ENCODE measurements at places on chromosomes 11 and 22.
A peak's percentile ranks its signal among the peaks of the same experiment; 100 is the strongest.

DNA sequence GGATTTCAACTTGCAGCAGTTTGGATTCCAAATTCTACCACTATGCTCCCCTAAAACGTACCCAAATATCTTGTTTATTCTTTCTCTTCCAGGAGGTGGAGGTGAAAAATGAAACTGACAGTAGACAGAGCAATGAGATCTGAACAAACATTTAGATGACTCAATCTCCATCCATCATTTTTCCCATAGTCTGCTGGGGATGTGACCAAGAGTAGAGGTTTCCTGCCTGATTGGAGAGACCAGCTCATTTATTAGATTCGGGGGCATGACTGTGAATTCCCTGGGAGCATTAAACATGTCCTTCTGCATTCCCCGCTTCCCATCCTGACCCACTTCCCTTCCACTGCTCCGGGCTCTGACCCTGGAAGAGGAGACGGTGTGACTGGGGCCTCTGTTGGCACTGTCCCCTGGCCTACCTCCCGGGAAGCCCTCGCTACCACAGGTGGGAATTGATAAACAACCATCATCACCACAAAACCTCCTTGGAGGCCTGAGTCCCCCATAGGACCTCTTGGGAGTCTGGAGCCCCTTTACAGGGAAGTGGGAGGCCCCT, 20.3 kb downstream of the DKK3 start:
- DNase-seq = peak; percentile 92

DNA sequence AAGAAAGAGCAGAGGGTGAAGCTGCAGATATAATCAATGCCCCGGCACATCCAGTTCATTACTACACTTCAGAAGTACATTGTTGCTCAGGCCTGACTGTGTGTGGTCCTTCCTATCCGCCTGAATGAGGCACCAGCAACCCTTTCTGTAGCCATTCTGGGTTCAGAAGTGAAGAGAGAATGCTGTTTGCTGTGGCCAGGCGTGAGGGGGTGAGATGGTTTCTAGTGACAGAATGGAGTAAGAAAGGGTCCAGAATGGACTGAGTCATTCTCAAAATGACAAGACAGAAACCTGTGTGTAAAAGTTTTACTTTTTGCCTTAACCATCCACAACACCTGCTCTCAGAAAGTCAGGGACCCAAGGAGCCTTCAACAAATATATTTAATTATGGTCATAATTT, 334.8 kb downstream of the GUCY1A2 start:
- no peak for DNase-seq

- no peak for DNase-seq
Observed at GRCh38 chr11:59770869-59771268, 15.7 kb downstream of the STX3 start.

GRCh38 chr22:49261616-49262015, 566.1 kb downstream of the BRD1 start:
- no peak for DNase-seq

GRCh38 chr11:12746593-12747097, 72.4 kb downstream of the TEAD1 start:
- DNase-seq = no peak

GRCh38 chr11:73999581-74000306, 9.1 kb downstream of the UCP3 start:
- no peak for DNase-seq

DNA sequence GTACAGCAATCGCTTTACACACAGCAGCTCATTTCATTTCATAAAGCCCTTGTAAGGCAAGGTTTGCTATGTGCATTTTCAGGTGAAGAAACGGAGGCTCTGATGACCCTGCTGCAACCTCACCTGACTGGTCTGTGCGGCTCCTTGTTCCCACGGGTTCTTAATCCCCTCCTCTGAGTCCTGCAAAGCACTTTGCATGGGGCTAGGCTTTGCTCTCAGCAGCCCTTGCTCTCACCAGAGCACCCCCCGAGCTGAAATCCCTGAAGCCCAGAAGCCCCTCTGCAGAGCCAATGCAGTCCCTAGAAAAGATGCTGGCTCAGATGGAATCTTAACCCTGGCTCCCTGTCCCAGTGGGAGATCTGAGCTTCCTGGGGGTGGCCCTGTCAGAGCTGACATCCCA, 11.0 kb upstream of the APOL6 start:
- no peak for DNase-seq

DNA sequence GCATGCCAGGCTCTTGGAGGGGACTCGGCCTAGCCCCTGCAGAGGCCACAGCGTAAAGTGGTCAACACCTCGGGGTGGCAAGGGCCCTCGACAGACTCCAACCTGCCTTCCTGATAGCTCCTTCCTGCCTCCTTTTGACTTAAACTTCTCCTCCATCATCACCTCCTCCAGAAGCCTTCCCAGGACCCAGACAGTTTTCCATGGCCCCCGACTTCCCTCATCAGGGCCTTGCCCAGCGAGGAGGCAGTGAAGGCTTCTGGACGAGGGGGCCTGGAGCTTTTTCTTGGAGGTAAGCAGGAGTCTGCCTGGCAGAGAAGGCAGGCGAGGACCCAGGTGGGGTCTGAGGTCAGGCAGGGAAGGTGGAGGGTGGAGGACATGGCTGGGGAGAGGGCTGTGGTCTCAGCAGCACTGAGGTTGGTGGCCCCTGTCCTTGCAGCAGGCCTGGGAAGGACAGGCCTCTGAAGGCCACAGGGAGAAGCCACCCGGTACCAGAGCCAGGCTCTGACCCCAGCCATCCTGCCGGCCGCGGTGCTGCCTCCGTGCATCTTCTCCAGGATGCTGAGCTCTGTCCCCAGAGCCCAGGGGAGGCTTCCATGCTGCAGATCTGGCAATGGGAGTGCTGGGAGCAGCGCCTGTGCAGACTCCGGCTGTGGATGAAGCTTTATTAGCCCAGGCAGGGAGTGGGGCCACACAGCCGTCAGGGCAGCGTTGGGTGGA, 81.4 kb downstream of the WNT7B start:
- no peak for DNase-seq

GRCh38 chr11:61762798-61763197, 10.4 kb downstream of the MYRF start:
- DNase-seq = no peak

GRCh38 chr11:72418834-72419560, 15.3 kb downstream of the CLPB start:
- no peak for DNase-seq

GRCh38 chr22:31950226-31950625, 5.9 kb downstream of the YWHAH start:
- DNase-seq = no peak

- DNase-seq = no peak
Observed at GRCh38 chr11:86274999-86275398, 27.0 kb upstream of the HIKESHI start.

- no peak for DNase-seq
Observed at GRCh38 chr11:68657021-68657780, 27.1 kb upstream of the GAL start.

GRCh38 chr22:30870451-30871345, 97.9 kb downstream of the MORC2 start:
- DNase-seq = no peak

GRCh38 chr22:22787151-22787550, 100.5 kb upstream of the IGLL5 start:
- no peak for DNase-seq

GRCh38 chr11:92500453-92500852, 275.8 kb downstream of the FAT3 start:
- no peak for DNase-seq

DNA sequence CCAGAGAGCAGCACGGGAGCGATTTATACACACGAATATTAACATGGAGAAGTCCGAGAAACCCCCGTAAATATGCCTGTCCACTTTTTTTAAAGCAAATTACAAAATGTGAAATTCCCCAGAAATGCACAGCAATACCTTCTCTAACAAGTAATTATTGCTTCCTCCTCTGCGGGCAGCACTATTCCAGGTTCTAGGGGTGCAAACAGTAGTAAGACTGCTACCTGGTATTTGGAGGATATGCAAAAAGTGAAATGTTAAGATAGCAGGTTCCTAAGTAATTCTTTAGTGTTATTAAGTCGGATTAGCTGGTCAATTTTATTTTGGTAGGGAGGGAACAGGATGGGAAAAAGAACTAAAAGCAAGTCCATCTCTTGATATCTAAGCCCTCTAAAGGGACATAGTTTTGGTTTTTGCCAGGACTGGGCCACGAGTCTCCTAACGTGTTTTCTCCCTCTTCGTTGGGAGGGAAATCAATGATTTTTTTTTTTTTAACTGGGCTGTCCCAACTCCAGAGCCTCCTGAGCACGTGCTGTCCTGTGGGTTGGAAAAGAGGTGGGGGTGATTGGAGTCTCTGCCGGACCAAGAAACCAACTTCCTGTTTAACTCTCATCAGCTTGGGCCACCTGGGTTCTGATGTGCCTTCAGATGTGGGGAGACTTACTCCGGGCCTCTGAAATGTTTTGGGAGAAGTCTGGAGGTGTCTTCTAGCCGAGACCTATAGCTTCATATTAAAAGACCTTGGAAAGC, 1.7 kb upstream of the XBP1 start:
- DNase-seq = no peak

DNA sequence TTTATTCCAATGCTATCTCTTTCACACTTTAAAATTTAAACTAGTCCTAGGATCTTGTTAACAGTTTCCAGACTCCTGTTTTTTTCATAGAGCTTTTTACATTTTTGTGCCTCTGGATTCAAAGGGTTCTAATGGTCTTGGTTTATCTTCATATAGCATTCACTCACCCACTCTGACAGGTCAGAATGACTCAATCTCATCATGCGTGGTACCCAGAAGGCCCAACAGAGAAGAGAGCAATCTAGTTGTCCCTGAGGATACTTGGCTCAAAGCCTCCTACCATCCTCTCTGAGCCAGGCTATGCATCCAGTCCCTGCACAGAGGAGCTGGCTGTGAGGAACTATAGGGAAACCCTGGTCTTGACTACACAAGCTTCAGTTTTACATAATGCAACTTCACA, 27.5 kb downstream of the MAML2 start:
- no peak for DNase-seq

- DNase-seq = no peak
Observed at GRCh38 chr11:84465040-84465439, 1162.1 kb downstream of the DLG2 start.

DNA sequence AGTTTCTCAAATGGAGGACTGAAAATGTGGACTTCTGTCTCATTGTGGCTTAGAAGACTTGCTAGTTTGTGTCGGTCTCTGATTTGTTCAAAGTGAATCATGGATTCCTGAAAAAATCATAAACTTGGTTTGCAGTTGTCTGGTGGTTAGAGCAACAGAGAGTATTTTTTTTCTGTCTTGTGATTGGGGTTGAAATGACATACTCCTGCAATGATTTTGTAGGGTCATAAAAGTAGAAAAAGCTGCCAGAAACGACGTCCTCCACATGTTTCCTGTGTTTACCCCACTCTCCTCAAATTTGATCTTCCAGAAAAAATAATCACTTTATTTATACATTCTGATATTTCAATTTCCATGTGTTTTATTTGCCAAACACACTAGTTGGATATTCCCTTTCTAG, 219.2 kb upstream of the PGR start:
- DNase-seq = no peak

GRCh38 chr11:126392633-126393013, 37.1 kb downstream of the ST3GAL4 start:
- DNase-seq = no peak

DNA sequence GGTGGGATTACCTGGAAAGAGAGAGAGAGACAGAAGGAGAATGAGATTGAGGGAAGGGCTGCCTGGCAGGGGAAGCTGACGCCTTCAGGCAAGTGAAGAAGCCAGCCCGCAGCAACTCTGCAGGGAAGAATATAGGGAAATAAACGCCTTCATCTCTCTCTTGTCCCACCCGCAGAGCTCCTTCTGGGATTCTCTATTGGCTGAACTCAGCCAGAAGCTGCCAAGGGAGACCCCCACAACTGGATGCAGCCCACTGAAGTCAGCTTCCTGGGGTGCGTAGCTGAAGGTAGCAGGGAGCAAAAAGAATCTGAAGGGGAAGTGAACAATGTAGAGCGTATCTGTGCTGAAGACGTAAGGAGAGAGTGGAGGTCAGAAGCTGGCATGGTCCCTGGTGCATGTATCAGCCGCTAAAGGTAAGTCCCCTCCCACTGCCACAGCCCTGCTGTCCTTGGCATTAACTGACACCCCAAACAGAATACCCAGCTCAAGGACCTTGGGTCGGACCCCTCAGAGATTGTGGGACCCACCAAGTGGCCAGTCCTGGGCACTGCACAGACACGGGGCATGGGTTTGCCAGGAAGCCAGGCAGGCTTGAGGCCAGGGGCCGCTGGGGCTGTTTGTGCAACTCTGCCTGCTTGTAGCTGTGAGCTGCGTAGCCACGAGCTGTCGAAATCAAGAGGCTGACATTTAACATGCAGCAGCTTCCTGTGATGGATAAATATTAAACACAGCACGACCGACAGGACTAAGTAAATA, 469.9 kb downstream of the MN1 start:
- DNase-seq = no peak

DNA sequence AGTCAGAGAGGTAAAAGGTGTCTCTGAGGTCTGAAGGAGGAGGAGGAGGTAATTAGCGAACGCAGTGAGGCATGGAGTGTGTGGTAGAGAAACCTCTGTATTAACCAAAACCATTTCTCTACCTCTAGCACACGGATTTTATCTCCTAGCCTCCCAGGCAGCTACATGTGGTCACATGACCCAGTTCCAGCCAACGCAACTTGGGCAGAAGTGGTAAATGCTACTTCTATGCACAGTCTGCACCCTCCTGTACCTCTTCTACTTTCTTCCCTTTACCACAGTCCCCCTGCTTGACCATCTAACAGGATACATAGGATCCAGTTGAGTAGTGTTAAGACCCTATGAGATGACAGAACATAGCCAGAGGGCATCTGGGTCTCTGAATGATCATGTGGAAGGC, 95.7 kb downstream of the XRRA1 start:
- DNase-seq = no peak

- DNase-seq = peak; percentile 6
Observed at GRCh38 chr11:18368221-18368620, 26.1 kb upstream of the LDHA start.

DNA sequence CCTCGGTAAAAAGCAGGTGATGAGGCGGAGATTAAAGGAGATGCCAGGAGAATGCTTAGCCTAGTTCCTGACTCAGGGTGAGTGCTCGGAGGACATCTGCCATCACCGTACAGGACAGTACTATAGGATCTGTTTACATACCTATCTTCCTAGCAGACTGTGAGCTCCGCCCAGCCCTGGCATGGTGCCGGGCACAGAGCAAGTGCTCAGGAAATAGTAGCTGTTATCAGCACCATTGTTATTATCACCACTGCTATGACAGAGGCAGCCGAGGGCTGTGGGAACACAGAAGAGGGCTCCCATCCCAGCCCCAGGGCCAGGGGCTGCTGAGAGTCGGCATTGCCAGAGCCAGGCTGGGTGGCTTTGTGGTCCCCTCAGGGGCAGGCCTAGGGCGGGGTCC, 642 bp upstream of the SEPTIN3 start:
- no peak for DNase-seq
